Glomerular endothelial cell (primary cell): ENCODE measurements at places on chromosomes 4 and X. TPM values are rescaled to one million over a fixed set of nuclear protein-coding genes. Genes with fewer than 3 reads are reported as not detected.

The ARSJ gene
- 64.8 and 66.1 TPM in 2 replicates for total RNA-seq

The GC gene
- total RNA-seq = not detected in 2 replicates

DNA sequence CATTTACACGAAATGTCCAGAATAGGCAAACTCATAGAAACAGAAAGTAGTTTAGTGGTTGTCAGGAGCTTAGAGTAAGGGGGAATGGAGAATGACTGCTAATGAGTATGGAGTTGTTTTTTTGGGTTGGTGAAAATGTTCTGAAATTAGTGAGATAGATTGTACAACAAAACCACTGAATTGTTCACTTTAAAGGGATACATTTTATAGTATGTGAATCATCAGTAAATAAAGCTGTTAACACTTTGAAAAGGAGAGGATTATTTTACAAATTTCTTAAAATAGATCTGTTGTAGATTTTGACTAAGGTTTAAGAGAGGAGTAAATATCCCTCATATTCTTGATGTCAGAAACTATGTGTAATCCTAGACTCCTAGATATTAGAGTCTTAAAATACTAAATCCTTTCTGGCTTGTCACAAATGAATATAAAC, 82.7 kb downstream of the RAPGEF2 start:
- DNase-seq = no peak

DNA sequence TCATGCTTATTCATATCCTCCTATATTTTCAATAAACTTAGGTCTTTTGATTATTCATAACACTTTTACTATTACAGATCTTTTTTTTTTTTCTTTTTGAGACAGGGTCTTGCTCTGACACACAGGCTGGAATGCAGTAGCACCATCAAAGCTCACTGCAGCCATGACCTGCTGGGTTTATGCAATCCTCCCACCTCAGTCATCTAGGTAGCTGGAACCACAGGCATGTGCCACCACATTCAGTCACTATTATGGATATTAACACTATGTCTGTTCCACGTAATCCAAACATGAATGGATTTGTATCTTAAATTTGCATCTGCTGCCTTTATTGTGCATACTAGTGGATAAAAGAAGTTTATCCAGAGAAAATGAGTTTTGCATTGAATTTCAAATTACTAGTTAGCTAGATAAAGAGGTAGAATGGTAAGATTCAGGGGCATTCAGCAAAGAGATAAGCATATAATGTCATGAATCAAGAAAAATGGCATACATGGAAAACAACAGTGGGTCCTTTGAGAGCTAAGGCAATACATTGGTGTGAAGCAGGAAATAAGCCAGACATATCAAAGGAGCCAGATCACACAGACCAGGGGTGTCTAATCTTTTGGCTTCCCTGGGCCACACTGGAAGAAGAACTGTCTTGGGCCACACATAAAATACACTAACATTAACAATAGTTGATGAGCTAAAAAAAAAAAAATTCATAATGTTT, 13.9 kb downstream of the ANAPC10 start:
- no peak for DNase-seq

DNA sequence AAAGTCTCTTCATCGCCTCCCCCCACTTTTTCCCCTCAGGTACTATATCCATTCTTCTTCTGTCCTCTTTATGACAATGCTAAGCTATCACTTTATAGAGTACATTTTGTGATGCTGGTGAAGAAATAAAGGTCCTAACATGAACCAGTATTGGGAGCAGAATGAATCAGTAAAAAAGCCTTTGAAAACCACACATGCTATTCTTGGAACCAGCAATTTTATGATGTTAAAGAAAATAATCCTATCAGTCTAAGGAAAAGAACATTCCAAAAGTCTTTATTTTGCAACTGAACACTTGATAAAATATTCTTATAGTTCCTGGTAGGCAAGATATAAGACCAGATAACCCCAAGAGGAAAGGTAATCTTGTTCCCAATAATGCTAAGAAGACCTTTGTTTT, 107.8 kb upstream of the MCF2 start:
- DNase-seq = no peak

- no peak for DNase-seq
Measured at GRCh38 chrX:101359966-101360365, 11.4 kb upstream of the TIMM8A start.

DNA sequence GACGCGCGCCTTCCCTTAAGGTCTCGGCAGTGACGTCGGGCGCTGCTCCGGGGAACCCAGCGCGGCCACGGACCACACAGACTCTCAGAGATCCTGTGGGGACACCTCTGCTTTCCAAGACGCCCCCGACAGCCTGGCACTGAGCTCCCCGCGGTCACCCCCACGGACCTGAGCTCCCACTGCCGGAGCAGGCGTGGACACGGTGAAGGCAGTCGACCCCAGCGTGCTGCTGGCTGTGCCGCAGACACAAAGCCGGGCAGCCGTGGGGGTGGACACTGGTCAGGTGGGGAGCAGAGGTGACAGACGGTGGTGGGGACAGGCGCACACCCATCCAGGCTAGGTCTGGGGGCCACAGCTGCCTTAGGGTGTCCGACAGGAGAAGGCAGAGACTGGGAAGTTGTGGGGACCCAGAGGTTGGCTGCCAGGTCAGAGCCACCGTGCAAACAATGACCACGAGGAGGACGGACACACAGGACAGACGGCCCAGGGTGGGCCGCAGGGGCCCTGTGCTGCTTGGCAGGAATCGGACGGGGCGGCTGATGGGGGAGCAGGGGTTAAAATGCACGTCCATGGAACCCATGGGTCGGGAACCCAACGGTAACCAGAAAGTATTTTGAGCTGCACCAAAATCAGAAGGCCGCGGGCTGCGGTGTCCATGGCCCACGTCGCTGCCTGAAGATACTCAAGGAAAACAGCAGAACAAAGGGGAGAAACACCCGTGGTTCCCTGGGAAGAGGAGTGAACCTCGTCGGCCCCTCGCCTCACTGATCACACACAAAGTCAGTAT, 16.6 kb upstream of the GTPBP6 start:
- no peak for DNase-seq

DNA sequence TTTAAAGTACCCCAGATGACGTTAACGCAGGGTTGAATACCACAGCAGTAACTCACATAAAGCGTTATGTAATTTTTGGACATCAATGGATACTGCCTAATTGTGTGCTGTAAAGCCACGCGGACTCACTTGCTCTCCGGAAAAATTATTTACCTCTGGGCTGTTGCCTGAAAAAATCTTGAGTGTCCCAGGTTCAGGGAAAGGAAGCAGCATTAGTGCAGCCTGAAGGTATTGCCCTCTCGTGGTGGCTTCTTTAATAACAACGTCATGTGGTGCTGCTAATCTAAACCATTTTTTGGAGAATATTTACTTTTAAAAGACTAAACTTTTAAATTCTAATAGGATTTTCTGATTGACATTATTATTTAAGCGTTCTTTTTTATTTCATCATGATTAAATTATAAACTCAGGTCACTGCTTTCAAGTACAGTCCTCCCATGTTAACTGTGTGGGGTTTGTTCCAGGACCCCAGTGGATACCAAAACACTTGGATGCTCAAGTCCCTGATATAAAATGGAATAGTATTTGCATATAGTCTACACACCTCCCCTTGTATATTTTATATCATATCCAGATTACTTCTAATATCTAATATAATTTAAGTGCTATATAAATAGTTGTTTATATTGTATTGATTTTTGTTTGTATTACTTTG, 384.8 kb downstream of the FAM133A start:
- no peak for DNase-seq

GRCh38 chrX:54116391-54116790, 66.7 kb downstream of the FAM120C start:
- DNase-seq = no peak
